ENCODE measurements at places on chromosomes 1 and 21.

GRCh38 chr1:43366601-43367025 is 1.2 kb downstream of the ELOVL1 start:
- peaks cover 50% of the 10 kb centered on the region for H3K4me1 ChIP-seq
- no peak overlapping the region for H3K27ac ChIP-seq
- DNase-seq, result no peak
- H3K4me3 ChIP-seq, result peak overlapping the region; percentile 82
- peaks cover 33% of the 10 kb centered on the region for H3K36me3 ChIP-seq
- H3K27me3 ChIP-seq, result peaks cover 8% of the 10 kb centered on the region

DNA sequence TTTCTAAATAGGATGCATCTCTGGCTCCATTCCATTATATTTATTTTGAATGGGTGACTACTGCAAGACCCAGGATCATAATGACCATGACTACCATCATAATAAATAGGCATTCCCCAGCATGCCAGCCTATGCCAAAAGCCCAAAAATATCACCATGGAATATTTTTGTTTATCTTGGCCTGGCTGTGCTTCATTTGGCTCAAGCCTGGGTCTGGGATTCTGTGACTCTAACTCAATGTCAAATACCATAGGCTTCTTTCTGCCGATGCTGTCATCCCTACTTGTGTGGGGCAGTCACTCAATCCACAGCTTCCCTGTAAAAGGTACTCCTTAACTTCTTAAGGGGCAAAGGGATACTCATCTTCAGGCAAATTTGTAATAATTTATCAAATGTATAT is 66.6 kb downstream of the DIRAS3 start:
- H3K36me3 ChIP-seq, result no peaks in the 10 kb centered on the region
- DNase-seq, result no peak
- no peaks in the 10 kb centered on the region for H3K4me1 ChIP-seq

GRCh38 chr21:34590520-34590919 is 24.4 kb downstream of the RCAN1 start:
- no peak overlapping the region for H3K27ac ChIP-seq
- no peak for DNase-seq
- H3K4me3 ChIP-seq, result no peak overlapping the region
- H3K27me3 ChIP-seq, result peaks cover 16% of the 10 kb centered on the region

- DNase-seq, result no peak
- no peak overlapping the region for H3K4me3 ChIP-seq
- no peak overlapping the region for H3K27ac ChIP-seq
These were observed 85.4 kb upstream of the ROR1 start for GRCh38 chr1:63688302-63688890.

DNA sequence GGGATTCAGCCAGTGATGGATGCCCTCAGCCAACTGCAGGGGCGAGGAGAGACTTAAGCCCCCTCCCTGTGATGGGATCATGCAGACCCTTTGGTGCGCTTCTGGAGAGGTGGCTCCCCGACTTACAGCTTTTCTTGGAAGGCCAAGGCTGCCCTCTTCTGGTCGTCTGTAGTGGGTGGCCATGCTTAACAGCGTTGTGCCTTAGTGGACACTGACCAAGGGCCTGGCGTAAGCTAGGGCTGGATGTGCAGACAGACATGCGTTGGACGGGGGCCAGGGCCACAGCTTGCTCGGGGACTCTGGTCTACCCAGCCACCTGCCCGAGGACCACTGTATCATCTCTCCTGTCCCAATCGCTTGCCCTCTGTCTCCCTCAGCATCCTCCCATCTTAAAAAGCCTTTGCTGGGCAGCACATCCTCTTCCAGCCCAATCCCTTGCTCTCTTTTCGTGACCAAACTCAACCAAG is 5.5 kb downstream of the AZIN2 start:
- H3K4me1 ChIP-seq, result peaks cover 26% of the 10 kb centered on the region
- DNase-seq, result peak; percentile 76
- H3K27ac ChIP-seq, result no peak overlapping the region
- H3K36me3 ChIP-seq, result no peaks in the 10 kb centered on the region
- peaks cover 50% of the 10 kb centered on the region for H3K27me3 ChIP-seq
- no peak overlapping the region for H3K4me3 ChIP-seq

DNA sequence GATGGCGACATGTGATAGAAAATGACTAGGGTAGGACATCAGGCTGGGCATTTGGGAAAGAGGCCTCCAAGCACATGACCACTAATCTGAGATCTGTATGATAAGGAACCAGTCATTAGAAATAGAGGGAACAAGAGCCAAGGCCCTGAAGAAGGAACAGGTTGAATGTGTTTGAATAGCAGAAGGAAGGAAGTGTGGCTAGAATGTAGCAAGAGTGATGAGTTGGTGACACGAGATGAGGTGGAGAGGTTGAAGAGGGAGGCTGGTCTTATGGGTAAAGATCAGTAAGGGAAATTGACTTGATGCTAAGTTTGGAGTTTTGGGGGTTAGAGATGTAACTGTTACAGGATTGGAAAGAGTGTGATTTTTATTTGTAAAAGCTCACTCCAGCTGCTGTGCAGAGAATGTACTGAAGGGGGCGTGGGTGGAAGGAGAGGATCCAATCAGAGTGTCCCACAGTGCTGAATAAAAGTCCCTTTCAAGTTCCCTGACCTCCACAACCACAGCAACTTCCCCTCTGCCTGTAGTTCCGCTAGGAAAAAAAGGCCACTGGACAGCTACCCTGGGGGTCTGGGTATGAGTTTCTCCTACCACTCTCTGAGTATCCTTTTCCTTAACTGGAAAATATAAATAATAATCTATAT is 295.0 kb downstream of the OMA1 start:
- DNase-seq, result peak; percentile 43
- H3K4me1 ChIP-seq, result peaks cover 21% of the 10 kb centered on the region
- H3K36me3 ChIP-seq, result no peaks in the 10 kb centered on the region
- peaks cover 55% of the 10 kb centered on the region for H3K27me3 ChIP-seq
- H3K27ac ChIP-seq, result no peak overlapping the region
